Natural killer cell treated with Interleukin-12 subunit alpha and Interleukin-12 subunit beta and Interleukin-15 and Interleukin-18, amount 100 ng/mL, for 72 hours (primary cell): ENCODE measurements at places on chromosomes 2 and 18. TPM values are rescaled to one million over a fixed set of nuclear protein-coding genes. Genes with fewer than 3 reads are reported as not detected.

- no peak for DNase-seq
Observed at GRCh38 chr18:22999212-22999611, 66.1 kb downstream of the RBBP8 start.

- DNase-seq: peak; percentile 37
Observed at GRCh38 chr2:128311755-128312341, 6.8 kb downstream of the HS6ST1 start.

DNA sequence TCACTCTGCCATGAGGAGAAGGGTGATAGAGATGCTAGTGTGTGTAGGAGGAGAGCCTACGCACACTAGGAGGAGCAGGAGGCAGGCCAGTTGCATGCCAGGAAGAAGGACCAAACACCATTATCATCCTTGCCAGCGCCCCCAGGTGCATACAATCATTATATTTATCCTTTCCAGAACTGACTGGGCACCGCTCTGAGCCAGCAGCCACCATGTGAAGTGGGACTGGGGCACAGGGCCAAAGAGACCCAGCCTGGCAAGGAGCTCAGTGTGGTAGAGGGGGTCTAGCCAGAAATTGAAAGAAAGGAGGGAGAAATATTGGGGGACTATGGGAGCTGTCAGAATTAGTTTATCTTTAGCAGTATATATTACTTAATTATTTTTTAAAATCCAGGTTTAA, 8.3 kb upstream of the GPR148 start:
- DNase-seq: no peak

DNA sequence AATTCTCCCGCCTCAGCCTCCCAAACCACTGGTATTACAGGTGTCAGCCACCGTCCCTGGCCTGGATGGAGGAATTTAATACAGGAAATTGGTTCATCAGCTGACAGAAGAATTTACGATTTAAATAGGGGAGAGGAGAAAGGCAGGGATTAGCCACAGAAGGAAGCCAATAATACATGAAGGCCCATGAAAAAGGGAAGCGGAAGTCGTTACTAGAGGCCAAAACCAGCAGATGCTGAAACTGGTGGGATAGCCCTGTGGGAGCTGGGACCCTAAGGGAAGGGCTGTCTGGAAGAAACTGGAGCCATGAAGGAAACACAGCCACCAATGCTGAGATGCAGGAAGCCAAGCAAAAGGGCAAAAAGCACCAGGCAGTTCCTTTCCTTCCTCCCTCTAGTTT, 163.7 kb upstream of the RMP24 start:
- DNase-seq: no peak

GRCh38 chr2:40451918-40452605, at the start of gene SLC8A1:
Gene SLC8A1 (minus strand): TSS chr2:40452090.
- no peak for DNase-seq

- DNase-seq: no peak
Observed at GRCh38 chr18:4842287-4842686, 354.8 kb downstream of the AKAIN1 start.

GRCh38 chr2:174635776-174636404, 38.3 kb upstream of the WIPF1 start:
- DNase-seq: no peak

DNA sequence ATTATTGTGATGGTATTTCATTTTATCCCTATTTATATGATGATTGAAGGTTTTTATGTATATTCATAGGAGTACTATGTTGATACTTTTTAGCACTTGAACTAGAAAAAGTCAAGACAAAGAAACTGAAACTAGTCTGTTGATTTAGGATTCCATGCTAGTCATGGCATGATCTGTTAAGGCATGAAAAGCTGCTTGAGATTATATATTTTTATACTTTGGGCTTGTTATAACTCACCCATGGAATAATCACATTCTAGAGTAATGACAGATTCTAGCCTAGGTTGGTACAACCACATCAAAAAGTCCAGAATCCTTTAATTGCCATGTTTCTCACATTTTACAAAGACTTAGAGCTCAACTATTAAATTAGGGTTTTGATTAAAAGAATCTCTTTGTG, 472.6 kb upstream of the CELF4 start:
- no peak for DNase-seq

GRCh38 chr2:182717416-182717815, 1.4 kb downstream of the DNAJC10 start:
- DNase-seq: no peak

GRCh38 chr18:3478262-3478978, 28.4 kb downstream of the TGIF1 start:
- DNase-seq: no peak

DNA sequence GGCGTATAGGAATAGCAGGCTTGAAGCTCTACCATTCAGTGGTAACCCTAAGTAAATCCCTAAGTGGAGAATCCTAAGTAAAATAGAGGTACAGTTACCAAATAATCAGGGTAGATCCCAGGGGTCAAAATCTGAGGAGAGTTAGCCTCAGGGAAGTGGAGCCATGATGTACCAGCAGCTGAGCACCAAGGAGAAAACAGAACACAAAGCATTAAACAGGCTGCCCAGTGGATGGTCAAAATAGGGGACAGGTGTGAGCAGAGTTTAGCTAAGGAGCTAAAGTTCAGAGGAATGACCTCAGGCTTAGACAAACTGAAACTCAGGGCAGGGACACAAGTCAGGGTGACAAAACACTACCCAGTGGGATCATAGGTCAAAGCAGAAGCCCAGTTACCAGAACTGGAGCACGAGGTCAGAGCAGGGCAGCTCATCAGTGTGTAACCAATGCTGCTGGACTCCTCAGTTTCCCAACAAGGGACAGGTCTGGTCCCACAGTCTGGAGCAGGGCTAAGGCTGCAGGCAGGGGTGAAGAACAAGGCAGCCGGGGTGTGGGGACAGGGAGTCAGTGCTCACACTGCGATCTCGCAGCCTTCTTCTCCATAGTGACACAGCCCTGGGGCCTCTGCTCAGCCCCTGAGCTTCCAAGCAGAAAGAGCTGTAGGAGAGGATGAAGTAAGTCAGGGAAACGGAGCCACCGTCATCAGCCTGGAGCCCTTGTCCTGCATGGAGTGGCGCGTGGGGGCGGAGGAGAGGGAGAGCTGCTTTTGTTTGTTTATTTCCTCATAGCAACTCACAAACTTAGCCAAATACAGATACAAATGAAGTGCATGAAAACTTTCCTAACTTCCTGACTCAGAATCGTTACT, 264.0 kb downstream of the MREG start:
- DNase-seq: no peak

GRCh38 chr2:121066526-121066925, 218.5 kb downstream of the TFCP2L1 start:
- no peak for DNase-seq

DNA sequence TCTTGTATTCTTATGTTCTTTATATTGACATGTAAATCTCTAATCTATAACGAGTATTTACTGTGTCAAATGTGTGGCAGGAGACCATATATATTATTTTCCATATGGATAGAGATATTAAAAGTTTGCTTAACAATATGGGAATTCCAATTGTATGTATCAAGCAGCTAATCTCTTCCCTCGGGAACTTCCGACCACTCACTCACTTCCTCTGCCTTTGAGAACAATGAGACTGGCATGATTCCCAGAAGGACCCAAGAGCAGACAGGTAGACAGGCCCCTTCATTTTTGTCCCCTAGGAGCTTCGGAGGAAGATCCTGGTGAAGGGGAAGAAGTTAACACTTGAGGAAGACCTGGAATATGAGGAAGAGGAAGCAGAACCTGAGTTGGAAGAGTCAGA, 24.1 kb downstream of the PLCD4 start:
- DNase-seq: no peak

GRCh38 chr2:20012282-20013125, at the start of gene MATN3:
Gene MATN3 (minus strand): TSS chr2:20012668. CDS start chr2:20012631, 37 bp downstream.
- DNase-seq: no peak

- DNase-seq: no peak
Observed at GRCh38 chr2:27866237-27866636, 23.9 kb downstream of the RBKS start.

GRCh38 chr2:118763797-118764196, 83.7 kb downstream of the EN1 start:
- DNase-seq: no peak

DNA sequence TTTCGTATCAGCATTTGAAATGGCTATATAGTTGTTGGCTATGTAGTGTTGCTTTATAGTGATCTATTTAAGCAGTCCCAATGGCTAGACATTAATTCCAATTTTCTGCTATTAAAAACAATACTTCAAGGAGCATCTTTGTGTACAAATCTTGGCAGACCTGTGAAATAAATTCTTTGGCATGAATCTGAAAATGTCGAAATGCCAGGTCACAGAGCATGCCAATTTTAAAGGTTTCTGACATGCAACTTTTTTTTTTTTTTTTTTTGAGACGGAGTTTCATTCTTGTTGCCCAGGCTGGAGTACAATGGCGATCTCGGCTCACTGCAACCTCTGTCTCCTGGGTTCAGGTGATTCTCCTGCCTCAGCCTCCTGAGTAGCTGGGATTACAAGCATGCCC, 26.8 kb upstream of the CABLES1 start:
- no peak for DNase-seq

DNA sequence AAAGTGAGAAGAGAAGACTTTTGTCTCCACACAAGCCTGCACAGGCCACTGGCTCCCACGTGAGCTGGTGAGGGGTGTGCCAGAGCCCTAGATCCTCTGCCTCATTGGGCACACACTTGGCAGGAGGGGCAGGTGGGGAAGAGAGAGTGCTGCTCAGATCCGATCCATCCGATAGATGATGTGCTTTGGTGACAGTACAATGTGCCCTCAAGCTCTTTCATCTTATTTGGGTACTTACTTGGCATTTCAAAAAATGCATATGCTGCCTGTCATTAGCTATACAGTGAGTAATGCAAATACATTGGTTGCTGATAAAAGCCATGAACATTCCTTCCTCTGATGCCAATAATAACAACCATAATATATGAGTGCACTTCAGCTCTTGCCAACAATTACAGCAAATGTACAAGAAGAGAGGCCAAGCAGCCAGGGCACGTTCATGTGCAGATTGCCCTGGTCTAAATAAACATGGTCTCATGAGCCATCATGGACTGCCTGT, 255.3 kb downstream of the VAPA start:
- no peak for DNase-seq

DNA sequence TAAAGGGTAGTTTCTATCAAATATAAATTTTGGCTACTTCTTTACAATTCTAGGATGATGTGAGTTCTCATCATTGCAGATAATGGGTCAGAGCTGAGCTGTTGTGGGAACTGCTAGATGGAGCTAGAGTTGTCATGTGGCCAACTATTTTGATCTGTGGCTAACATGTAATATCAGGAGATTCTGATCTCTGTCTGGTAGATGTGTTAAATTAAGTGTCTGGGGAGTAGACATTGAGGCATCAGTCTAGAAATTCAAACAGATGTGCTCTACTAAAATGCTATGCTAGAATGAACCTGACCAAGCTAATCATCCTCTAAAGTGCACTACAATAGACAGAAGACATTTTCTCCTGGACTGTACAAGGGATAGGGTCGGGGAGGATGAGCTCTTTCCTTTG, 30.3 kb upstream of the DARS1 start:
- no peak for DNase-seq

- no peak for DNase-seq
Observed at GRCh38 chr2:75416420-75417342, 144.1 kb downstream of the EVA1A start.

DNA sequence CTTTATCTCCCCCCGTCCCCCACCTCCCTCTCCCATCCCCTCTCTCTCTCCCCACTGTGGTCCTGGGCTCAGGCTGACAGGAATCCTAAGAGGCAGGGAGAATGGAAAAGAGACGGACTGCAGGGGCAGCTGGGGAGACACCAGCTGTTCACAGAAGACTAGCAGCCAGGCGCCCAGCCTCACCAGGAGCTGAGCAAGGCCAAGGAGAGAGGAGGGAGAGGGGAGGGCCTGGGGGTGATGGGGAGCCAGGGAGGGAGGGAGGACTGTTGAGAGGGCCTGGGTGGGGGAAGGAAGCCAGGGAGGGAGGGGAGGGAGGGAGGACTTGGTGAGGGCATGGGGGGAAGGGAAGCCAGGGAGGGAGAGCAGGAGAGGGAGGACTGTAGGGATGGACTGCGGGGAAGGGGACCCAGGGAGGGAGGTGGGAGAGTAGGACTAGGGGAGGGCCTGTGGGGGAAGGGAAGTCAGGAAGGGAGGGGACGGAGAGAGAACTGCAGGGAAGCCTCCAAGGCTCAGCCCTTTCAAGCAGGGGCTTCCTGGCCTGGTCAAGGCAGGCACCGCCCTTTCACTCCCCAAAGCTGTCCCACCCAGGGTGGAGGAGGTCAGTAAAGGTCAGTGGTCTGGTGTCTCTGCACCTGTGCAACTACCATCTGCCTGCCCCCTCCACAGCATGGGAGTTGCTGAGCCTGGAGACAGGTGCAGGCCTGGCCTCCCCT, 517.7 kb upstream of the MYT1L start:
- no peak for DNase-seq

CD28 gene
- 3.2 TPM for total RNA-seq

ASXL3 gene
- total RNA-seq: not detected

LAMA3 gene
- total RNA-seq: 0.10 TPM

DSEL gene
- not detected for total RNA-seq

RFX8 gene
- 2.1 TPM for total RNA-seq

SCN2A gene
- not detected for total RNA-seq

DPY30 gene
- 58.8 TPM for total RNA-seq

CNTNAP5 gene
- total RNA-seq: not detected

GRHL1 gene
- 1.1 TPM for total RNA-seq

SERPINB5 gene
- total RNA-seq: not detected

RASGRP3 gene
- total RNA-seq: 1.5 TPM
